ENCODE measurements at places on chromosomes 6 and 20.
A peak's percentile ranks its signal among the peaks of the same experiment; 100 is the strongest.

GRCh38 chr20:872855-873520, 39.5 kb downstream of the FAM110A start:
- no peak for DNase-seq

- no peak for DNase-seq
Measured at GRCh38 chr6:155791186-155791585, 335.5 kb upstream of the NOX3 start.

DNA sequence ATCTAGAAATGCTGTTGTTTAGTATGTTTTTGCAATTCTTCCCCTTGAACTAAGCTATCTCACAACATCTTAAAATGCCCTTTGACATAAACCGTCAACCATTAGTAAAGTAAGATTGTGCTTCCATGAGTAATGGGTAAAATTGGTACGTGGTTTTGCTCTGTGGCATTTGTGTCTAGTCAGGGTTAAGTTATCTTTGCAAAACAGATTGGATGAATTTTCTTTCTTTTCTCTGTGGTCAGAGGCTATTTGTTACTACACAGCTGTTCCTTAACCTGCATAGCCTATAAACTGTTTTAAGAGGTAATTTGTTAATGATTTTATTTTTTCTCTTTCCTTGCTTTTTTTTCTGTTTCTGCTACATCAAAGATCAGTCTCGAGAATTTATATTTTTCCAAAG, 75.4 kb downstream of the RPP40 start:
- no peak for DNase-seq

DNA sequence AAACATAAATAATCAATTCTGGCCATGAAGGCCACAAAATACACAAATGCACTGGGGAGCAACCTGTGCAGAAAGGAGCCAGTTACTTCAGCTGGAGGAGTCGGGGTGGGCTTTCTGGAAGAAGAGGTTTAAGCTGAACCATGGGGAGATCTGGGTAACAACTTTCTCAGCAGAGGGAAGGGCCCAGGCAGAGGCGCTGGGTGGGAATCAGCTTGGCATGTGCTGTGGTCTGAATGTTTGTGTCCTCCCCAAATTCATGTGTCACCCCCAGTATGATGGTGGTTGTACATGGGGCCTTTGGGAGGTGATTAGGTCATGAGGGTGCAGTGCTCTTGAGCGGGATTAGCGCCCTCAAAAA, 107.9 kb downstream of the SYCP2 start:
- DNase-seq, result no peak

DNA sequence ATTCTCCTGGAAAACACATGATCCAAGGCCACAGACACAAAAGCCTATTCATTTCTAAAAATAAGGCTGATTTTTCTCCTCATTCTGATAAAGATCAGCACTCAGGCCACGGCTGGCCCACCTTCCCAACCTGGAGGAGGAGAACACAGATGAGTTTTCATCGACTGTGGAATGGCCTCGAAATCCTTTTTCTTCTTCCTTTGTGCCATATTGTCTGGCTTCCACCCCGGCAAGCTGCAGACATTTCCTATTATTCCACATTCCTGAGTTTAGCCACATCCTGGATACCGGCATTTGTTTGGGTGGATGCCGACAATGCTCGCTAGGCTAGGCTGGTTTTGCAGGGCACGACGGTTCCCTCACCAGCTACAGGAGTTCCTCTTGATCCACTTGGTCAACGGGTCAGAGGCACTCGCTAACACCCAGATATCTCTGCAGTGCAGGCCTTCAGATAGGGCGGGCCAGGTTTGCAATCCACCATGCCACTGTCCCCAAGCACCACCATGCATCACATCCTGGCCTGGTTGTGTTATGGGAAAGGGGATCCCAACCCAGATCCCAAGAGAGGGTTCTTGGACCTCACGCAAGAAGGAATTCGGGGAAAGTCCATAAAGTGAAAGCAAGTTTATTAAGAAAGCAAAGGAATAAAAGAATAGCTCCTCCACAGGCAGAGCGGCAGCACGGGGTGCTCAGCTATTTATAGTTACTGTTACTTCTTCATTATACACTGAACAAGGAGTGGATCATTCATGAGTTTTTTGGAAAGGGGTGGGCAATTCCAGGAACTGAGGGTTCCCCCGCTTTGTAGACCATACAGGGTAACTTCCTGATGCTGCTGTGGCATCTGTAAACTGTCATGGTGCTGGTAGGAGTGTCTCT, 4.2 kb upstream of the CTSZ start:
- DNase-seq, result no peak

DNA sequence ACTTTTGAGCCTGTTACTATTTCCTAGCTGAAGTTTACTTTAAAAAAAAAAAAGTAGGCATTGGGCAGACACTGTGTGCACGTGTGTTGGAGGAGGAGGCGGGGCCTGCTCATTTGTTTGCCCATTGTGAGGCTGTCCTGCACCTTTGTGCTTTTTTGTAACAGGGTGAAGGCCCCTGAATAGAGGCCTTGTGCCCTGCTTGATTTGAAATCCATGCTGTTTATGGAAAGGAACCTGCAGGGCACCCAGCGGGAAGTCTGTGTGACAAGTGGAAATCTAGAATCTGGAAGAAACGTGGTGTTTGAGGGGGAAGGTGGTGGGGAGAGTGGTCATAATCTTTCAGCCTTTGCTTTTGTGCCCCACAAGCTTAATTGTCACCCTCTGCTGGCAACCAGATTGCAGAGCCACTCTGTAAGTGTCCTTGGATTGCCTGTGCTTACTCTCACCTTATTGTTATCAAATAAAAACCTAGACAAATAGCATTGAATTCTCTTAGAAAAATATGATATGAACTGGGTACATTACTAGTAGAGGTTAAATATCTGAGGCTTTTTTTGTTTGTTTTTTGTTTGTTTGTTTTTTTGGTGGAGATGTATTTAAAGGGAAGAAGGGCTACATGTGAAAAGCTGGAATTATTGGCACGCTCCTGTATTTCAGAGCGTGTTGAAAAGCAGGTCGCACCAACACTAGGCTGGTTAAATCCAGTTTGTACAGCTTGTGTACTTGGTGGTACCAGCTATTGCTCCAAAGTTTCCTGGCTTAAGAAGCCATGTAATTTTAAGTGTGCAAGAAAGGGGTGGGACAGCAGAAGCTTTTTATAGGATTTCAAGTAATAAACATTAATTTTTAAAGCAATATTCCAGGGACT, 156.3 kb downstream of the ARID1B start:
- DNase-seq, result peak; percentile 32

DNA sequence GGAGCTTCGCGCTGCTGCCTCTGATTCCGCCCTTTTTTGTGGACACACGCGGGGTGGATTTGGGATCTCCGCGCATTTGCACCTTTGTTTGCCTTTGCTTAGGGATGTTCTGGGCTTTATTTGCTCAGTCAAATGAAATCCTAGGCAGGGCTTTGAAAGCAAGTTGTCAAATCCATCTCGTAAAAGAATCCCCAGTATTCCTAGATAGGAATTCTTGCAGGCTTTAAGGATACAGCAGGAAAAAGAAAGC, 453 bp downstream of the CEP57L1 start:
- DNase-seq, result no peak

DNA sequence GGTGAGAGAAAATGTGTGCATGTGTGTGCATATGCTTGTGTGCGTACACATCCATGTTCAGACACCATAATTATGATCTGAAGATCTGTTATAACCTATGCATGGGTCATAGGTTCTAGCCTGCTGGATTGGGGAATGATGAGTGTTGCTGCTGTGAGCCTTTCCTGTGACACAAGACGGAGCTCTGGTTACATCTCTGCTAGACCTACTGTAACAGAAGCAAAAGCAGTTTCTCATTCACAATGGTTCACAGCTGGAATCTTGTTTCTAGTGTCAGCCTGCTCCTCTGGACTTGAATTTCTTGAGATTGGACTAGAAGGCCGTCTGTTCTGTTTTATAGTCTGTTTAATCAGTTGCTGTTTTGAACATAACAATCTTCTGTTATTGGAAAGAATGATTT, 40.1 kb downstream of the DEFB114 start:
- no peak for DNase-seq

DNA sequence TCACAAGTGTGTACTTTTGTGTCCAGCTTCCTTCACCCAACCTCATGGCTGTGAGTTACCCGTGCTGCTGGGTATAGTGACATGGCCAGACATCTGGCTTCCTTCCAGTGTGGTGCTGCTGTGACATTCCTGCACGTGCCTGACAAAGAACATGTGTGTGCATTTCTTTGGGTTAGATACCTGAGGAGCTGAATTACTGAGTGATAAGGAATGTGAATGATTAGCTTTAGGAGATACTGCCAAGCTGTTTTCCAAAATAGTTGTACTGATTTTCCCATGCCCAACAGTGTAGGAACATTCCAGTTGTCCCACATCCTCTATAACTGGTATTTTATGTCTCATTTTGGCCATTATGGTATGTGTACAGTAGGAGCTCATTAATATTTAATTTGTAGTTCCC, 132.5 kb downstream of the PREX1 start:
- DNase-seq, result no peak

GRCh38 chr6:85449818-85450759, at the start of gene NT5E:
Gene NT5E (plus strand): TSS chr6:85450083. CDS start chr6:85450140, 57 bp downstream.
- peak; percentile 82 for DNase-seq

GRCh38 chr20:15700147-15700765, 873.0 kb downstream of the KIF16B start:
- no peak for DNase-seq

DNA sequence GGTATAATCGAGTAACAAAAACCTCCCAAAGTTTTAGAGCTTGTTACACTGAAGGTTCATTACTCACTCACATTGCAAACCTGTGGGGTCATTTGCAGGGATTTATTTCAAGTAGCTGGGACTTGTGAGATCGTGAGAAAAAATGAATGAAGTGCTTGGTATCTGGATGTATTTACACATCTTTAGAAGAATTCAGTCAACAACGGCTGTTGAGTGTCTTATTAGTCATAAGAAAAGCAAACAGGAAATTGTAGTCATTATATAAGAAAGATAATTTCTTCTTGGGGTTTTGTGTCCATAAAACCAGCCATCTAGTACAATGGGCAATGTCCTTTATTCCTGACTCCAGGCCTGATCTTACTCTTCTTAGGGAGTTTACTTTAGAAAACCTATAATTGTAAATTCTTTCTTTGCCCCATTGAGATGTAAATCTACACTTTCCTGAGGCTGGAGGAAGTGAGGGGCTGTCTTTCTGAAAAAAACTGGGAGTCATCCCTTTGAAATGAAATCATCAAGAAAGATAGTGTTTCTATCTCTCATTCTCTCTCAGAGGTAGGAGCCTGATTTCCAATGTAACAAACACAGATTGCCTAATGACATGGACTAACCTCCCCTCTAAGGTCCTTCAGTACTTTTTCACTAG, 202.5 kb upstream of the ASCC3 start:
- DNase-seq, result no peak

DNA sequence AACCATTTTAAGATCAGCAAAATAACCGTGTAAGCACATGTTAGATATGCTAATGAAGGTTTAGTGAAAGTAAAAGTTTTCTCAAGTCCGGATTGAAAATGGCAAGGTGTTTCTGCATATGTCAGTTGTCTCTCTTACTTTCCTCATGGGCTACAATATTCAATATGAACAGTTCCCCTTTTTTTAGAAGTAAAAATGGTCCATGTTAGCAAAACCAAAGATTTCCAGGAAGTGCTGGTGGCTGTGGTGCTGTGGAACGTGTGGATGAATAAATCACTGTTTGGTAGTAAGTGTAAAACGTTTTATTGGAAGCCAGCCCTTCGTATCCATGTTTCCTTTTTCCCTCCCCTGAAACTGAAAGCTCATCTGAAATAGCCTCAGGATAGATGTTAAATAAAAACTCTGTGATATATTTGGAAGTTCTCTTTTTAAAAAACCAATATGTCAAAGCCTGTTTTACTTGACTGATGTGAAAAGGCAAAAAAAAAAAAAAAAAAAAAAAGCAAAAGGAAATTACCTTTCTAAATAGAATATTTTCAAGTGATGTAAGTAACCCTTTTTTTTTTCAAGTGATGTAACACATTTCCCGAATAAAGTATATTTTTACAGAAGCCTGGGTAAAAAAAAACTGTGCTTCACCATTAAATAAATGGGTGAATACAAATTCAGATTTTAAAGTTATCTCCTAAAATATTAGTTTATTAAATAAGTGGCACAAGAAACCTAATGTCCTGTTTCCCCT, 41.9 kb downstream of the PLEKHG1 start:
- no peak for DNase-seq

- no peak for DNase-seq
Measured at GRCh38 chr20:49543071-49543857, 24.7 kb downstream of the PTGIS start.

GRCh38 chr6:36843170-36843569, 3.9 kb upstream of the CPNE5 start:
- no peak for DNase-seq

- no peak for DNase-seq
Measured at GRCh38 chr20:42742926-42743325, 446.8 kb downstream of the PTPRT start.

GRCh38 chr6:151229401-151230276, 10.1 kb upstream of the AKAP12 start:
- no peak for DNase-seq

GRCh38 chr20:35286077-35286898, 1.7 kb upstream of the EIF6 start:
- DNase-seq, result peak; percentile 96

DNA sequence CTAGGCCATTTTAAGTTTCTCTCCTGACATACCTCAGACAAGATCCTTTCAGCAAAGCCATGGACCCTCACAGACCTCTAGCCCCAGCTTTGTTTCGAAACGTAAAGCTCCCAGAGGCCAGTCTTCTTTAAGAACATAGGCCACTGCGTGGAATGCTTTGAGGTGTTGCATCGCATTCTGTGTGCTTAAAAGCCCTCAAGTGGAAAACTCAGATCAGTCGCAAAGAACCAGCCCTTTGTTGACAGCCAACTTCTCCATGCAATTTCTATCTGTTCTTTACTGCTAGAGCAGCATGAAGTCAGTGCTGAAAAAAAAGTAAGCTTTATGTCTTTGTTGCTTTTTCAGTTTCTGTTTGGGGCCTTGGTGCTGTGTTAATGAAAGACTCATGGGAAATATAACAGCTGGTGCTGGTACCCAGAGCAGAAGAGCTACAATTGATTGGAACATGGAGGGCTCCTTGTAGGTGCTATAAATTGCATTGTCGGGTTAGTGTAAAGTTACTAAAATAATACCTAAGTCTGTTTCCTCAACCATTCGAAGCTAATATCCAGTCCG, 142.6 kb downstream of the MAP3K7 start:
- DNase-seq, result no peak

GRCh38 chr20:18578581-18578980, 9.3 kb upstream of the DTD1 start:
- no peak for DNase-seq

- DNase-seq, result no peak
Measured at GRCh38 chr6:52616059-52616690, 39.3 kb upstream of the TRAM2 start.

GRCh38 chr6:139597771-139598755, 223.6 kb upstream of the CITED2 start:
- peak; percentile 58 for DNase-seq

- DNase-seq, result no peak
Measured at GRCh38 chr20:61414455-61414991, 162.5 kb downstream of the CDH4 start.

All from HuH-7 (cell line).